Activated CD8-positive, alpha-beta memory T cell treated with anti-CD3 and anti-CD28 coated beads for 1 hour (primary cell): ENCODE measurements at places on chromosomes 6 and 20.

GRCh38 chr20:57600320-57601210 lies 19.7 kb downstream of the ZBP1 start:
- DNase-seq = no peak

- DNase-seq = no peak
These were observed 16.9 kb upstream of the ZSCAN16 start for GRCh38 chr6:28107506-28107905.

DNA sequence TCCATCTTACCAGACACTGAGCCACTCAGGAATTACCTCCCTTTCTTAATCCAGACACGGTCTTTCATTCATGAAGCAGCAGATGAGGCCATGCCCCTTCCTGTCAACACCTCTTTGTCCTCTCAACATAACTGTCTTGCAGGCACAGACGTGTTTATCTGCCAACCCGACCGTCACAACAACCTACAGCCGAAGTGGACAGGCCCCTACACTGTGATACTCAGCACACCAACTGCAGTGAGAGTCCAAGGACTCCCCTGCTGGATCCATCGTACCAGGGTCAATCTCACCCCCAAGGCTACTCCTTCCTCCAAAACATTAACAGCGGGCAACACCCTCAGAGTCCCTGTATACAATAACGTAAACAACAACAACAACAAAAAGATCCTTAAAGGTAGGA lies 30.6 kb upstream of the ULBP3 start:
- DNase-seq = no peak

DNA sequence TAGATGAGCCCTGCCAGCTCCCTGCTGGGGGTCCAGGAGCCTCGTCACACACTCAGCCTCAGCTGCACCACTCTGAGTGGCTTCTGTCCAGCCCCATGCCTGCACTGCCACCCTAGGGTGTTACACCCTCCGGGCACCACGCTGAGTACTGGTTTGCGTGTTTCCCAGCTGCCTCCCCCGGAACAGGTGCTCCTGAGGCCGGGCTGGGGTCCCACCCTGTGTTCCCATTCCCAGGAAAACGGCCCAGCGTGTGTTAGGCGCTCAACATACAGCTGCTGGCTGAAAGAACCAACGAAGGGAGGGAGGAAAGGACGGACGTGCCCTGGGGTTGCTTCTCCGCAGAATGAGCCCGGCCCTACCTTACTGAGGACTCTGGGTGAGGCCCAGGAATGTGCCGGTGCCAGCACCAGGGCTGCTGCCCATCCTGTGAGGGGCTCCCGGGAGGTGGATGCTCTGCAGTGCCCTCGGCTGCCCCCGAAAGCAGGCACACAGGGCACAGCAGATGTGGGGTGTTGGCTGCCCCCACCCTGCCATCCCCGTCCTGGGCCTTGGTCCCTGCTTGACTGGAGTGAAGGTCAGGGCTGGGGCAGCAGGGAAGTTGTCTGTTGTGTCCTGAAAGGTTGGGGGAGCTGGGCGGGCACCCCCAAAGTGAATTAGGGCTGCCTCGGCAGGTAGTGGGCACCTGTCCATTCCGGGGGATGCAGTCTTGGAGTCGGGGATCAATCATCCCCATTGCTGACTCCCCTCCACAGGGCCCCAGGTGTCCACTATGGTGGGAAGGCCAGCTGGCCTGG lies 16.3 kb downstream of the LAMA5 start:
- DNase-seq = no peak

GRCh38 chr20:4156411-4156810 lies 141.1 kb upstream of the RNF24 start:
- no peak for DNase-seq

DNA sequence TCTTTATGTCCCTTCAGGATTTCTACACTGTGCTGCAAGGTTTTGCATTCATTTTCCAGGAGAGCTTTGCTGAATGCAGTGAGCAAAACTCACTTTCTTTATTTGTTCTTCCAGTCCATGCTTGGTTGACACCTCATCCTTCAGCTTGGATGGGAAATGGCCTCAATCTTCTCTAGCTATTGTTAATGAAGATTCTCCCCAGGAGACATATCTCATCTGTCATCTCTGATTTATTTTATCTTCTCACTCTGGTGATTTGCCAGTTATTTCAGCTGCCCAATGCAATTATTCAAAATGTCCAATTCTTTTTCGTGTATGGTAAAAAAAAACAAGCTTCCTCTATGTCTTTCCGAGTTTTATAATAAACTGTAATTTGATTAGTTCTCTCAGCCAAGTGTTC lies 77.9 kb upstream of the PAK5 start:
- no peak for DNase-seq

- DNase-seq = no peak
These were observed 140.3 kb downstream of the DLL1 start for GRCh38 chr6:170150590-170150945.

DNA sequence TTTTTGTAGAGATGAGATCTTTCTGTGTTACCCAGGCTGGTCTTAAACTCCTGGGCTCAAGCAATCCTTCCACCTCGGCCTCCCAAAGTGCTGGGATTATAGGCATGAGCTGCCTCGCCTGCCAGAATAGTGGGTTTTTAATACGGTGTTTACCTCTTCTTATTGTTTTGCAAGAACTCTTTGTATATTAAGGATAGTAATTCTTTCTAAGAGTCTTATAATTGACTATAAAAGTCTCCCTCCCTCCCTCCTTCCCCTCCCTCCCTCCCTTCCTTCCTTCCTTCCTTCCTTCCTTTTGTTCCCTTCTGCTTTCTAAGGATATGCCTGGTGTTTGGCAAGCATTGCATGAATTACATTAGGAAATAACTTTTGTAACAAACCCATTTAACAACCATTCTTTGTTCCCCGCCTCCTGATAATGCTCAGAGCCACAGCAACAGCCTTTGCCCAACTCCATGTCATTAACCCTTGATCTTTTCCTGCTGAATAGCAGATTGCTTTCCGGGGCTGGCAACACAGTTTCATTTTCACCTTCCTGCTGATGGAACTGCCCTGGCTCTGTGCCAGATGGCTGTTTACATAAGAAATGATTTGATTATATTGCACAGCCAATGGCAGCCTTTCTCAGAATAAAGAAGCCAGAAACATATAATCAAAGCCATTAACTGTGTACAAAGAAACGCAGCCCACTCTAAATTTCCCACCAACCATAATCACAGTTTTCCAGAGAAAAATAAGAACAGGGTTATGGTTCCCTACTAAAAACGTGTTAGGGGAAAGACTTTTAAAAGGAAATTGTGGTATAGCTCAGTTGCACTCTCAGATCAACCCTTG lies 143.7 kb upstream of the PTPN1 start:
- DNase-seq = no peak

DNA sequence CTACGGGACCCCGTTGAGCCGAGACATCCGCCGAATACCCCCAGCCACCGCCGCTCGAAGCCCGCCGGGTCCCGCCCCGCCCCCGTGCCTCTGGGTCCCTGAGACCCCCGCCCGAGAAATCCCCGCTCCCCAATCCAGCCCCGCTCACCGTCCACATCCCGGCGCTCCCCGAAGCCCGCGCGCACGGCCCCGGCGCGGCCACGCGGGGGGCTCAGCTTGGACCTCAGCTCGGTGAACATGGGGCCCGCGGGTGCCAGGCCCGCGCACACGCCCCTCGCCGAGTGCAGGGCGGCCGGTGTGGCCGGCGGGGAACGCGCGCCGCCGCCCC lies 249 bp downstream of the SAMD10 start:
- no peak for DNase-seq

DNA sequence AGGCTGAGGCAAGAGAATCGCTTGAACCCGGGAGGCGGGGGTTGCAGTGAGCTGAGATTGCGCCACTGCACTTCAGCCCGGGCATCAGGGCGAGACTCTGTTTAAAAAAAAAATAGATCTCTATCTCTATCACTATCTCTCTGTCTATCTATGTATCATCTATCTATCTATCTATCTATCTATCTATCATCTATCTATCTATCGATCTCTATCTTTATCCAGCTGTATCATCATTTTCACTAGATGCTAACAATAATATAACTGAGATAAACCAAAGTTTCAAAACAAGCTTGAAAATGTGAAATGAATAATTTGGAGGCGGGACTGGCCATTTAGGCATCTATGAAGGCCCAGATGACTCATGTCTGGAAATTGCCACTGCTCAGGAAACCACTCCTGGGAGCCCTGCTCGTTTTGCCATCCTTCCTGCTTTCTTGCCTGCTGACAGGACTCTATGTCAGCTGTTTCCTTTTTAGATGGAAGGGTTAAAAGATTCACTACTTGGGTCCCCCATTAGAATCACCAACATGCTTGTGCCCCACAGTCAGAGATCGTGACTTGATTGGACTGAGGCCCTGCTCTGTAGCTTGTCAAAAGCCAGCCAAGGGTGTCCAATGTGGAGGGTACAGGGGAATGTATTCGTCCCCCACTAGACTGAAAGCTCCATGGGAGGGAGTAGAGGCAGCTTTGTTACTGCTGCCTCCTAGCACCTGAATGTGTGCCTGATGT lies 61.7 kb downstream of the UTRN start:
- DNase-seq = no peak

- no peak for DNase-seq
These were observed 31.4 kb upstream of the ID1 start for GRCh38 chr20:31573555-31574321.

DNA sequence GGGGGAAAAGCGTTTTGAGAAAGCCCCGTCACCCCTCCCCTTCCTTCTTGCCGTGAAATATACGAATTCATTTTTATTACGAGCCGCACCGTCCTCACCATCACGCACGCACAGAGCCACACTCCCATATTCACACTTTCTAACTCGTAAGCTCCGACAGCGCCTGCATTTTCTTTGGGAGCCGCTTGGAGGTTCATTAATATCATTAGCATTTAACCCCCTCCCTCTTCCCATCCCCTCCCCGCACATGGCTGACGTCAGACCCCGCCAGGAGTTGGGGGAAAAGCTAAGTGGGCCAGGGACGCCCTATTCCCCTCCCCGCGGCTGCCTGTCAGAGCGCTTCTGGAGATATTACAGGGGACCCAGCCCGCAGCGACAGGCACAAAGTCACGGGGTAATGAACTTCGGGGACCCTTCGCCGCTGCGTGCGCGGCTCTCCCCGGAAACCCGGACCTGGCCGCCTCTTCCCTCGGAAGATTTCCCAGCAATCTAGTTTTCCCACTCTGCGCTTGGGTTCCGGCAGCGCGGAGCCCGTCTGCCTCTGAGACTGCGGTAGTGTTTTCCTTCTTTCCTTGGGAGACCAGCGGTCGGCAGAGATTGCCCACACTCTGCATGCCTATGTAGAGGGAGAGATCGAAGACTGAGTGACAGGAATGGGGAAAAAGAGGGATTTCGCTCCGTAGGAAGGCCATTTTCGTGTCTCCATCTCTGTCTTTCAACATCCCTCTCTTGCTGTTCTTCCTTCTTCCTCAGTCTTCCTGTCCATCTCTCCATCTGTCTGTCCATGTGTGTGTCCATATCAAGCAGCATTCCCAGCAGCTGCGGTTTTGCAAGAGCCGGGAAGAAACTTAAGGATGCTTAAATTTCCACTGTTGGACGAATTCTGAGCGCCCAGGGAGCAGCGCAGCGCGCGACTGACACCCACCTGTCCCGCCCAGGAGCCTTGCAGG lies at the start of gene NR2E1:
NR2E1 (plus strand) TSS at position 309 of the 950 bp plus-strand sequence. CDS start 744 bp downstream, outside the sequence.
- DNase-seq = no peak

- no peak for DNase-seq
These were observed 81.6 kb downstream of the OLIG3 start for GRCh38 chr6:137412562-137412961.

GRCh38 chr20:13105864-13106457 lies 97.2 kb downstream of the SPTLC3 start:
- DNase-seq = no peak

DNA sequence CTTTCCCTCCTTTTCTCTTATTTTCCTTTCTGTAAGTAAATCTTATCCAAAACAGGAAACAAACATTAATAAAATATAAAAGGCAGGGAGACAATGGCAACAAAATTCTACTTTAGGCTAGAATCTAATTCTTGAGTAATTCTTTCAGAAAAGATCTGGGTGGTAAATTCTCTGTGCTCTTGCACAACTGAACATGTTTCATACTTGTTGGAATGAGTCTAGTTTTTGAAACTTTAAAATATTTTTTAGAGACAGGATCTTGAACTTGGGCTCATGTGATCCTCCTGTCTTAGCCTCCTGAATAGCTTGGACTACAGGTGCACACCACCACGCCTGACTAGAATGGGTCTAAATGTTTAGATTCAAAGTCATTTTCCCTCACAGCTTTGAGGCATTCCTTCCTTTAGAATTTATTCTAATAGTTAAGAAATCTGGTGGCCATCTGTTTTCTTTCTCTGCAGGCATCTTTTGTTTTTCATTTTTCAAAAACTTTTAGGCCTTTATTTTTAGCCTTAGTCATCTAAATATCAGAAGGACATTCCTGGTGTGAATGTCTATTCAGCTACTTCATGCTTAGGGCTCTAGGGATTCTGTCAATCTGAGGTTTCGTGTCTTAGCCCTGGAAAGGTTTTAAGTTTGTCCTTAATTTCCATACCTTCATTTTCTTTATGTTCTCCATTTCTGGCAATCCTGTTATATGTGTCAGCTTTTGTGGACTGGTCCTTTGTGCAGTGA lies 76.5 kb downstream of the CDKAL1 start:
- no peak for DNase-seq

GRCh38 chr20:45037050-45037449 lies 63.9 kb downstream of the KCNS1 start:
- no peak for DNase-seq
